Uterus (tissue), 4 donors: ENCODE measurements at places on chromosomes 7 and 10. TPM values are rescaled to one million over a fixed set of nuclear protein-coding genes. Genes with fewer than 3 reads are reported as not detected.

Gene FAM237B
- total RNA-seq = not detected

Gene HTR5A
- not detected for total RNA-seq

Gene DCLRE1A
- total RNA-seq = 4.1 TPM

Gene NUTM2B
- not detected for total RNA-seq

Gene IDI2
- not detected for total RNA-seq

Gene CDK1
- 98.9 TPM for total RNA-seq

Gene ZNF438
- 5.8 TPM for total RNA-seq

Gene PIK3CG
- total RNA-seq = 13.5 TPM

Gene FXYD4
- total RNA-seq = not detected

Gene PLCE1
- 14.1 TPM for total RNA-seq

Gene AGBL3
- total RNA-seq = 0.29 TPM

Gene ZNF789
- 1.5 TPM for total RNA-seq

Gene CRHR2
- 0.27 TPM for total RNA-seq

Gene LRIT1
- not detected for total RNA-seq

Gene NXPH1
- total RNA-seq = not detected

Gene CEP41
- total RNA-seq = 1.5 TPM

Gene DLD
- 50.2 TPM for total RNA-seq

Gene CHRM2
- total RNA-seq = 0.49 TPM

Gene UBN2
- 23.0 TPM for total RNA-seq

Gene MIOS
- total RNA-seq = 20.2 TPM

Gene ENTPD1
- 84.8 TPM for total RNA-seq

Gene NPY4R2
- total RNA-seq = not detected

Gene POR
- total RNA-seq = 85.9 TPM

Gene ADO
- 22.2 TPM for total RNA-seq

Gene ASZ1
- total RNA-seq = not detected

Gene SNX10
- 16.8 TPM for total RNA-seq

Gene DGKI
- 2.9 TPM for total RNA-seq

Gene CYP26C1
- not detected for total RNA-seq

Gene TUBB8
- not detected for total RNA-seq

Gene PNLIPRP3
- total RNA-seq = not detected

Gene DPYSL4
- total RNA-seq = 5.0 TPM

Gene RET
- total RNA-seq = 0.26 TPM

Gene PPP1R17
- not detected for total RNA-seq

Gene GHRHR
- not detected for total RNA-seq

Gene EXOC6
- 4.9 TPM for total RNA-seq

Gene GPR37
- total RNA-seq = 0.70 TPM

Gene AASS
- total RNA-seq = 82.0 TPM

Gene NAT16
- total RNA-seq = not detected

Gene MRPS33
- total RNA-seq = 8.8 TPM

Gene CALHM3
- total RNA-seq = not detected

Gene PPP1R3C
- 19.7 TPM for total RNA-seq

Gene CRTAC1
- total RNA-seq = 0.26 TPM
